Epithelial cell of proximal tubule (primary cell): ENCODE measurements at places on chromosomes 6 and 20. TPM values are rescaled to one million over a fixed set of nuclear protein-coding genes. Genes with fewer than 3 reads are reported as not detected.

PDRG1 gene
- total RNA-seq: 16.5 and 17.8 TPM in 2 replicates

PSMB8 gene
- total RNA-seq: 75.1 and 84.4 TPM in 2 replicates

- DNase-seq: no peak
These were observed 105.7 kb upstream of the KCNK16 start for GRCh38 chr6:39428152-39428551.

GRCh38 chr6:18533793-18534192, 146.6 kb downstream of the RNF144B start:
- no peak for DNase-seq

DNA sequence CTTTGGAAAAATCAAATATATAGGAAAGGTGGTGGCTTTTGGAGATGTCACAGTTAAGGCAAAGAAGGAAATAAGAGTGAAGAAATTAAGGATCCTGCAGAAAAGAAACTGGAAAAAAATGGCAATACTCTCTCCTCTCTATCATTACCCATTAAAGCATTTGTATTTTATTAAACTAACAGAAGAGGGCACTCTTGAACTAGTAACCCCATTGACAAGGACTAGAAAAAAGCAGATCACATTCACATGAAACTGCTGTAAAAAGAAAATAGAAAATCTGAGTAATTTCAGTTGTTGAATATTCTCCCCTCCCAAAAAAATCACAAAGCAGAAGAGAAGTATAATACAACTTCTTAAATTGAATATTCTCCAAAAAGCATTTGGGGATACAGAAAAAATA, 104.1 kb upstream of the SLC35B3 start:
- peak; percentile 7 for DNase-seq

DNA sequence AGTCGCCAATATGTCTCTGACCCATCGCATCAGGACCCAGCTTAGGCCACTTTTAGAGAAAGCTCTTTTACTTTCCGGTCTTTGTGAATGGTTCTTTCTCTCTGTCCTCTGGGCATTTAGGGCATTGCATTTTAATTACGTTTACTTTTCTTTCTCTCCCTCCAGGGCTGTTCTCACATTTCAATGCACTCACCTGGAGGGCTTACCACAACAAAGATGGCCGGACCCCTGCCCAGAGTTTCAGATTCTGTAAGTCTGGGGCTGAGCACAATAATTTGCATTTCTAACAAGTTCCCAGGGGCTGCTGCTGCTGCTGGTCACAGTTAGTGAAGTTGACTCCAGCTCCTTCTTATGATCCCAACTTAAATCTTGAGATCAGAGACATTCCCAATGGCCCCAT, 3.0 kb downstream of the ANKRD66 start:
- no peak for DNase-seq

DNA sequence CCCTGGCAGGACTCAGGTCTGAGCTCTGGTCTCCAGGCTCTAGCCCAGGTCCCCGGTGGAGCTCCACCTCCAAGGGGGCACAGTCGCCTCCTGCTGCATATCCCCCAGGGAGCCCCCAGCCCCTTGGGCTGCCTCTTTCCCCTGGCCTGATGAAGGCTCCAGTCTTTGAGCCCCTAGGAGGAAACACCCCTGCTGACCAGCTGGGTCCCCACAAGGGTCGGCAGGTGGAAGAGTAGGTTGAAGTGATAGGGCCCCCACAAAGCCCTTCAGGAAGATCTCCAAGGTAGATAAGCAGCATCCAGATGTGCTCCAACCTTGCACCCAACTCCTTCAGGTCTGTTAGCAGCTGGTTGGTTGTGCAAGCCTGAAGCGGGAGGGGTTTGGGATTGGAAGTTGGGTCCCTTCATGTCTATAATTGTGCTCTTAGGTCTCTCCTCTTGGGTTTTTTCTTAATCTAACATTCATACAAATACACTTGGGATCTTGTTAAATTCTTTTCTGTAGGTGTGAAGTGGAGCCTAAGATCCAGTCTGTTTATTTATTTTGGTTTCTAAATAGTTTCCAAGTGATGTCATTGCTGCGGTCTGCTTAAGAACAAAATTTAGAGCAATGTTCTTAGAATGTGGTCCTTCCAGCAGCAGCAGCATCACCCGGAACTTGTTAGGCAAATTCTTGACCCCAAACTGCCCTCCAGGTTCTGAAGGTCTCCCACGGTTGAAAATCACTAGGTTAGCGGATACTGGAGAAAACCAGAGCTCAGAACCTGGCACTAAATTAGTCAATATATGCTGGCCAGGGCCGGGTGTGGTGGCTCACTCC, 5.1 kb downstream of the UBE2C start:
- DNase-seq: peak; percentile 27

DNA sequence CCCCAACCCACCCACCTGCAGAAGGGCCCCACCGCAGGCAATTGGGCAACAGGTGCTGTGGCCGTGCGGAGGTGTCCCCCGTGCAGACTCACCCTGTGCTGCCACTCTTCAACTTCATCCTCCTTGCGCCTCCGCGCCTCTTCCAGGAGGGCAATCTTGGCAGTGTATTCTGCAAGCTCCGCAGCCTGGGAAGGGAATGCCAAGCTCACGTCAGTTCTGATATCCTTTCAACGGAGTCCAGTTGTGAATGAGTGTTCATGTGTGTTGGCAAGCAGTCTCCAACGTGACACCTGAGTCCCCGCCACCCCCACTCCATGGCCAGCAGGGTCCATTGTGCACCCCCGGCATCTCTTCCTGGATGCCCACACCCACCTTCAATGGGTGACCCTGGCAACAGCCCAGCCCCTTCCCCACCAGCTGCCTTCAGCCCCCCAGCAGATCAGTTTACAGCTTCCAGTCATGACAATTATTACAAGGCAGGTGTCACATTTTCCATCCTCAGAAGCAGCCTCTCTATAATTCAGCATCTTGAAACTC, 49.9 kb downstream of the EZR start:
- no peak for DNase-seq

GRCh38 chr6:48078120-48078519, 32.9 kb downstream of the PTCHD4 start:
- DNase-seq: no peak

DNA sequence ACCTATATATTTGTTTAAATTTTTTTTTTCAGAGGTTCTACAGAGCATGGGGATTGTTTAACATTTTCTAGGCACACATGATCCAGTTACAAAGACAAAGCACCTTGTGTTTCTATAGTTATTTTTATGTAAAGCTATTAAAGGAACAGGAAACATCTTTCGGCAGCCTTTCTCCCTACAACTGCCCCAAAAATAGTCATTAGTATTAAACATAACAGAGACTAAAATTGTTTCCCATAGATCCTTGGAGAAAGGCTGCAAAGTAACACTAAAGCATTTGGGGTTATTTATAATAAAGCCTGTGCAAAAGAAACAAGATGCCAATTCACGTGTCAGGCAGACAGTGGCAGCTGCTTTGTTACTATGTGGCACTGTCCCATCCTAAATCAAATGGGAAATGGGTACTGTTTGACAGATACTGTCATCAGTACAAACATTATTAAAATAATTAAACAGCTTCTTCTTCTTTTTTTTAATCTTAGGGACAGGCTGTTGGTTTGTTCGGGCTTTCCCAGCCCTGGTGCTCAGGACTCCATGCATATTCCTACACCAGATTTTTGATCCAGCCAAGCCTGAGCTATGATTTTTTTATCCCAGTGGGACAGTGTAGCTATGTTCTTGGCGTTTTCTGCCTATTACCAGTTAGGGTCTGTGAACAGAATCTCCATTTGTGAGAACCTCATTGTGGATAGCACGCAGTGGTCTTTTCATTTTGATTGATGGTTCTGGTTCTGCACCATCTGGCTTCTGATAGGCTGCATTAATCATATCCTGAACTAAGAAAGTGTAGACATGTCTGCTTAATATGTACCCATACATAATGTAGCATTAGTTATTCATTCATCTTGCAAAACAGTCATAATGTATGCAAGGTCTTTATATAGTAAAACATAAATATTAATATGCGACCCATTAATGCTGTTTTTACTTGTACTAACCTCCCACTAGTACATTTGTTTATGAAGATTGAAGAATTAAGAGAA, 460.4 kb upstream of the SOX4 start:
- no peak for DNase-seq

DNA sequence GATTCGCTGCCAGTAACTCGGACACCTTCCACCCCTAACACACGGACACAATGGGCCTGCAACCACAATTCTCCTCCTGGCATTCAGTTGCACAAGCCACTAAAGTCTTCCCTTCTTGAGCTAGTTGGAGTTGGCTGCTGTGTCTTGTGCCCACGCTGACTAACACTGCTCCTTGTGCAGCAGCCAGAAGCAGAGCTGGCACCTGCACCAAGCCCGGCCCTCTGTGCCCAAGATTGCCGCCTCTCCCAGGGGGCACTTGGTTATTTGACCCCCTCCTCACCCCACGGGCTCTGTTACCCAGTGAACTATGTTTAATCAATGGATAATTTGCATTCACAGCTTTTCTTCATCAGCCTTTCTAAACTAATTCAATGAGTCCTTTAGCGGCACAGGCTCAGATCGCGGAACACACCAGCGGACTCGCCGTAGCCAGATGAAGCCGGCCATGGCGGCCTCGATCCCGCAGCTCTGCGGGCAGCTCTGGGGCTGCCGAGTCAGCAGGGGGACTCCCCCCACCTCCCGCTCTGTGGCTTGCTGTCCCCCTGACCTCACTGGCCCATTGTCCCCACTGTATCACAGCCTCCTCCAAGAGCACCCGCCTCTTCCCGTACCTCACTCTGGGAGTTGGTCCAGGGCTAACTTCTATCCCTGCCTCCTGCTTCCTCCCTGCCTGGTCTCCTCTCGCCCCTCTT, 94.8 kb upstream of the AFDN start:
- no peak for DNase-seq

DNA sequence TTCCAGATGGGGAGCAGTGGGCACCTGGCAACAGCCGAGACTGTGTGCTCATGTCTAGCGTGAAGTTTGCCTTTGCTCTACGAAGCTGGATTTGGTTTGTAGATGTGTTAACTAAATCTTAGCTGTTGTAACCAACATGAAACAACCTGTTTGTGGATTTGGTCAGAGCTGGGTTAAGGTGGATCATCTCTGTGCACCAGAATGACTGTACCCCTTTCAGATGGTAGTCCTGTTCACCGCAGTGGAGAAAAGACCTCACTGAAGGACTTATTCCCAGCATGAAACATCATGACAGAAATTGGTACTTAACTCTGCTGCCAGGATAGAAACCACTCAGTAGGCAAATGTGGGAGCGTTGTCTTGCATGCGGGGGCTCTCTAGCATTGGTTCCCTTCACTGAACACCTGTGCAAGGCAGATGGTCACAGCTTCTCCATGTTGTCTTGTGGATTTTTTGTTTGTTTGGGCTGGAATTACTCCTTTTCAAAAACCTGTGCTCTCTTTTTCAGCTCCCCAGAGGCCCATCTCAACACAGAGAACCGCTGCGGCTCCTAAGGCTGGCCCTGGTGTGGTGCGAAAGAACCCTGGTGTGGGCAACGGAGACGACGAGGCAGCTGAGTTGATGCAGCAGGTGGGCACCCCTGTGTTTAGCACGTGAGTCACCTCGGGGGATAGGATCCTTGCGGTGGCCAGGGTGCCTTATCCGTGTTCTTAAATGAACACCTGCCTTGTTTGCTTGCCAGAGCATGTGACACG, 19.3 kb upstream of the EFCAB8 start:
- no peak for DNase-seq

DNA sequence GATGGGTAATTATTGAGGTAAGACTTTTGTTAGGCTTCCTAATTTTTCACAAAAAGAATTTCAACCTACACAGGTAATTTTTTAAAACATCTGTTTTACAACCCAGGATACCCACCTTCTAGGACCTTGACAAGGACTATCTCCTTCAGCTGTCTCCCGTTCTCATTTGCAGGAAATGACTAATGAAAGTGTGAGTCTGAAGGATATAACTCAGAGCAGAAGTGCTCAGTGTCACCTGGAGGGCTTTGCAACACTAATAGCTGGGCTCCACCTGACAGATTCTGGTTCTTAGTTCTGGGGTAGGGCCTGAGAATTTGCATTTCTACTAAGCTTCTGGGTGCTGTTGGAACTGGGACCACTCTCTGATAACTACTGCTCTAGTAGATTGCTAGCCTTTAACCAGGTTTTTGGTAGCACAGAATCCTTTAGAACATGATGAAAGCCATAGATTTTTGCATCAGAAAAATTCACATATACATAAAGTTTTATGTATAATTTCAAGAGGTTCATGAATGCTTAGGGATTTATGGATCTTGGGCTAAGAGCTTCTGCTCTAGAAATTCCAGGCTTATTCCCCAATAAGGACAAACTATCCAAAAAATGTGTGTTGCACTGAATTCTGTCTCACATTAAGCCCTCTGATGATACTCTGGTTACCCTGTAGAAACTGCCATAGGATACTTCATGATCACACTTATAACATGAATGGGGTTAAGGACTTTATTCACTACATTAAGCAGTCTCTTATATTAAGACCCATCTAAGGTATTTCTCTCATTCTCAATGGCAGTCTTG, 30.3 kb downstream of the AK9 start:
- no peak for DNase-seq
